ENCODE measurements at places on chromosomes 3 and 15.

DNA sequence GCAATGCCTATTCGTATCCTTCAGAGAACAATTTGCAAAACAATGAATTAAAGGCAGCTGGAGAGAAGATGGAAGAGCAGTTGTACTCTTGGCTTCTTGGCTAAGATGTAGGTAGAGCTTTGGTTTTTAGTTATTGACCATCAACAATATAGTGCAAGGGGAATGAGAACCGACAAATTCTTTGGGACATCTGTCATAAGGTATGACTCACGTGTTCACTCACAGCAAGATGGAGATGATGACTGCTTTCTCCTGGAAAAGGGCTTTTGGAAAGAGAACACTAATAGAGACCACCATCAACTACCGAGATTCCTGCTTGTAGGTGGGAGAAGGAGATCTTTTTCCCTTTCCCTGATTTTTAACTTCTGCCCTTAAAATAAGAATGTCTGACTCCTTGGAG, 234.9 kb downstream of the NTRK3 start:
- no peak for DNase-seq

DNA sequence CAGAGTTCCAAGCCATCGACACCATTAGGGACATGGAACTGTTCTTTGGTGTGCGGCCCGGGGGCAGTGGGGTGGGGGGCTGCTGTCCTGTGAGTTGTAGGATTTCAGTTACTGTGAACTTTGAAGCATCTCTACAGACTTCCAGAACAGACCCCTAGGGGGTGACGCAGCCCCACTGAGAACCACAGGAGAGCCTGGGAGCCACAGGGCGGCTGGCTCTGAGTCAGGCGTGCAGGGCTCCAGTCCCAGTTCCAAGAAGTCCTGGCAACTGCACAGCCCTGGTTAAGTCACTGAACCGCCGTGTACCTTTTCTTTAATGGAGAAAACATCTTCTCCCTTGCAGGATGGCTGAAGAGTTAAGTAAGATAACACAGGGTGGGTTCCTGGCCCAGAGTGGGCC, 23.5 kb upstream of the LRTM1 start:
- DNase-seq = peak; percentile 72

GRCh38 chr3:122387709-122388108, 3.7 kb downstream of the FAM162A start:
- DNase-seq = no peak

GRCh38 chr3:37163262-37164015, 10.9 kb downstream of the LRRFIP2 start:
- peak; percentile 12 for DNase-seq

GRCh38 chr15:63458026-63458425, 46.4 kb upstream of the USP3 start:
- DNase-seq = no peak

DNA sequence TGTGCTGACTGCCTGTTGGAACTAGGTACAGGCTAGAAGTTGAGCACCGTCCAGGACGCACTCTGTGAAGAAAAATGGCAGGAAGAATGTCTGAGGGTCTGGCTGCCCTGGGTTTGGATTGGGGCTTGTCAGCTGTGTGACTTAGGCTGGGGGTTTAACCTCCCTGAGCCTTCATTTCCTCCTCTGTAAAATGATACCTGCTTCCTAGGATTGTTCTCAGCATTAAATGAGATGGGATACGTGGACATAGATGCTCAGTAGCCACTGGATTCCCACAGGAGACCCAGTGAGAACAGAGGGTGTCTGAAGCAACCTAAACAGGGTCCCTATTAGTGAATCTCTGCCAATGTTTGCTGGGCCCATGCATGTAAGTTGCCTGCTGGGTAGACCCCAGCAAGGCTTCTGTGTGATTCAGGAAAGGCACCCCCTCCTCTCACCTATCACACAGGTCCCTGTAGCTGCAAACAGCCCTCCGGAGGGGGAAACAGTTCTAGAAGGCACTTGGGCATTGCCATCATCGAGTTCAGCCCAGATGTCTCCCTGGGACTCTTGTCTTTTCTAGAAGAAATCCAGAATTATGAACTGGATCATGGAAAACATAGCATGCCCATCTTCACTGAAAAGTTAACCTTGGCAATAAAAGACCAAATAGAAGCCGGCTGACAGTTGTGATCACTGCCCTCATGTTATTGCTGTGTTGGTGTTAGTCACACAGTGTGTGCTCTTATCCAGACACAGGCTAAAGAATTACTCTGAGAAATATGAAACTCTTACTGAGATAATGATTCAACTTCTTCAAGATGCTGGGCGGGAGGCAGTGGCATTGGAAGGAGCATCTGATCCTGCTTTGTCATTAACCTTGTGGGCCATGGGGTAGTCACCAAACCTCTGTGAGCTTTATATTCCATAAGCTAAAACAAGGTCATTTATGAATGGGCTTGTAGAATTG, 64.5 kb downstream of the SMAD6 start:
- DNase-seq = no peak

GRCh38 chr15:34994925-34995324, 6.8 kb upstream of the ZNF770 start:
- DNase-seq = no peak

- no peak for DNase-seq
Measured at GRCh38 chr15:69763831-69764230, 311.2 kb downstream of the RPLP1 start.

DNA sequence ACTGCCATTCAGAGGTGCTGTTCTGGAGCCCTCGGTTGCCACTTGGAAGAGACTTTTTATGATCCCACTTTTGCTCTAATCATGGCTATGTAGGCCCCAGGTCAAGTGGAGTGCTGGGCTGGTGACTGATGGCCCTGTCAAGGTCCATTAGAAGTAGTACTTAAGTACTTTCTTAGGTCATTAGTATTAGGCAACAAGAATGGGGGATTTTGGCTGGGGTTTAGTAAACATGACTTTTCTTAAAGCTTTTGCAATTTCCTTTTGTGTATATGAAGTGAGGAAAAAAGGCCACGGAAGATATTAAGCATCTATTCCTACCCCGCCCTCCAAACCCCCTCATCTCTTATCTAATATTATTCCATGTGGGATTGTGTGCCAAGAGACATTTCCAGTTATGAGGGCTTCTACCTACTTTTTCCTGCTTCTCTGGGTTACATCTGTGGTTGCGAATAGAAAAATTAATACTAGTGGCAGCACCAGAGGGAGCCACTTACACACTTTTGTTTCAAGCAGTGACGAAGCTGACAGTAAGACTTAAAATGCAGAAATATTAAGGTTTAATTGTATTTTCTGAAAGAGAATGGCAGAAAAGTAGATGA, 13.9 kb downstream of the NLGN1 start:
- peak; percentile 23 for DNase-seq

- DNase-seq = no peak
Measured at GRCh38 chr3:62793946-62794345, 81.3 kb downstream of the CADPS start.

DNA sequence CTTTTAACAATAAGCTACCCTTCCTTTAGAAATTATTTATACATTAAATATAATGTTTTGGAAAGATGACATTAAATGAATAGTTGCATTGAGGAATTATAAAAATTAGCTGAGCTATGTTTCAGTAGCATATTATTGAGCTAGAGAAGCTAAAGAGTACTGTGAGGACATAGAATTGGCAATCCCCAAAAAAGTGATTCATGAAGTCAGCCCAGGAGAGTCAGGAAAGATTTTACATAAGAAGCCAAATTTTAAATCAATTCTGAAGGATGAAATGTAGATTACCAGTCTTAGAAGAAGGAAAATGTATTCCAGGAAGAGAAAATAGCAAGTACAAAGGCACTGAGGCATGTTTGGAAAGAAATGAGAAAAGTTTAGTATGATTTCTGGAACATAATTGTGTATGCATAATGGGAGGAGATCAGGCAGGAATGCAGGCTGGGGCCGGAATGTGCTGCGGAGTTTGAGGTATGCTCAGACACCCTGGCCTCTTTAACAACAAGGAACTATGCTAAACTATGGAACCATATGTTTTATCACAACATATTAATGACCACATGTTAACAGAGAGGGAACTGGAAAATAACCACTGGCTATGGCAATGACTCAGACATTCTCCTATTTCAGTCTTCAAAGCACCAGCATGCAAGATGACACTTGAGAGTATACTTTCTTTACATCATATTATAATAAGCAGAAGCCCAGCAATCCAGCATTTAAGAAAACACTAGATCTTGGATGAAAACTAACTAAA, 103.3 kb upstream of the COL8A1 start:
- no peak for DNase-seq

DNA sequence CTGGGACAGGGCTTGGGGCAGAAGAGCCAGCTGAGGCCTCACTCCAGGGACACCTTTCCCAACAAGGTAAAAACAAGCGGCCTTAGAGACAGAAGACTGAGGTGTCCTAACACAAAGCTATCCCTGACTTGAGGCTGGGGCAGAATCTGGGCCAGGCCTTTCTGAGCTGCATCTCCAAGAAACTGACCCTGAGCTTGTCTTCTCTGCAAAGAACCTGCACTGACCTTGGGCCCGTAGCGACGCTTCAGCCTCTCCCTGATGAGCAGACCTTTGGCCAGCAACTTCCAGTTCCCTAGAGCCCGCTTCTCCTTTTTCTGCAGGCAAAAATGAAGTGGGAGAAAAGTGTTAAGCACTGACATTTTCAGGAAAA, 22.2 kb downstream of the TMEM43 start:
- no peak for DNase-seq

DNA sequence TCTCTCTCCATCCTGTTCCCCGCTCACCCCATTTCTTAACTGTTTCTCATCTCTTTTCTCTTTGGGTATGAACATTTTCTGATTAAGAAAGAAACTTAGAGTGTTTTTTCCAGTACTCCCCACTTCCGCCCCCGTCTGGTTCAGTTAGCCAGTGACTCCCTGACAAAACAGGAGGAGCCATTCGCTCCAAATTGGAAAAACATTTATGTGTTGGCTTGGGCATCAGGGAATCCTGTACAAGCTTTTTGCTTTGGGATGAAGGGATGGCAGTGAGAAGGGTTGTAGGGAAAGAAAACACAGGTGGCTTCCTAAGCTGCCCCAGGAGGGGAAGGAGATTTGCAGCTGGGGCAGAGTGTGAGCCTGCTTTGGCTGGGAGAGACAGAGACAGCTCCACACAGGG, 47.0 kb downstream of the BOC start:
- no peak for DNase-seq

DNA sequence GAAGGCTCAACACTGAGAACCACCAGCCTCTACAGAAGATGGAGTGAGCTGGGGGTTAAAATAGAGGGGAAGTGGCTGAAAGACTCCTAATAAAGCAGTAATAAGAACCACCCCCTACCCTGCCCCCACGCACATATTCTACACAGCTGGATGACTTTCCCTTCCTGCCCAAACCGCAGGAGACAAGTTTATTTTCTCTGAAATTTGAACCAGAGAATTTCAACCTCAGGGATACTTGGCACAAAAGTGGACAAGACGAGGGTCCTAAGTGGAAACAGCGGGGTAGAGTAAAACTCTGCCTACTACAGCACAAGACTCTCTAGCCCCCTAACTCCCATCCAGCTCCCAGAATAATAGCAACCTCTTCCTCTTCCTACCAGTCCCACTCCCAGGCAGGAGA, 28.4 kb downstream of the USF3 start:
- no peak for DNase-seq

DNA sequence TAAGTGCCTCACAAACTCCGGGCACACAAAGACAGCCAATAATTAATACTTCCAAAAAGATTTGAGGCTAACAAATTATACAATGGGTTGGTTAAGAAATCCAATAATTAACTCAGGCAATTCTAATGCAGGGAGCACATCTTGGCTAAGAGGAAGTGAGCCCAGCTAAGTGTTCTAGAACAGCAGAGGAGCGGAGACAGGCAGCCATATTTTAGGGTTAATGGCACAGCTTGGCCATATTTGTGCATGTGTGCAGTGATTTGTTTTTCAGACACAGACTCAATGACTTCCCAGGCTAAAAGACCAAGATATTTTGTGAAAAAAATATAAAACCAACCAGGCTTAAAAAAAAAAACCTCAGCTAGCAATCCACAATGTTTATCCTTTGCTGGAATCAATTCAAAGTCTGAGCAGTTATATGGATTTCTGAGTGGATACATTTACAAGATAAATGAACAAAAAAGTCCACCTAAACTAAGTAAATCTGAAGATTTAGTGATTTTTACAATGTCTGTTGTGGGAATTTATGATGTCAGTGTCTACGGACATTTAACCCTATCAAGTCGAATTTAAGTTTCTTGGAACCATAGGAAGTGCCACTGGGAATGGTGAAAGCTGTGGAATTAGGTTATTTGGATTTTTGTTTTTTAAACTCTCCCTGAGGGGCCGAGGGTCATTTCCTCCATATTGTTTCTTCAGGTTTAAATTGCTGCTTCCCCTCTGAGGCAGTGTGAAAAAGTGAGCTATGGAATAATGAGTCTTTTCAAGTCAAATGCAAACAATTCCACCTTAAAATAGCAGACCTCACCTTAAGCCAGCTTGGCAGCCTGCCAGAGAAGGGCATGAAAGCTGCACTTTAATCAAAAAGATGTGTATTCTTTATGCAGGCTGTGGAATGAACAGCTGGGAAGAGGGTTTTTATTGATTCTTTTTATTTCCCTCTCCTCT, 413.7 kb upstream of the TBL1XR1 start:
- DNase-seq = no peak

DNA sequence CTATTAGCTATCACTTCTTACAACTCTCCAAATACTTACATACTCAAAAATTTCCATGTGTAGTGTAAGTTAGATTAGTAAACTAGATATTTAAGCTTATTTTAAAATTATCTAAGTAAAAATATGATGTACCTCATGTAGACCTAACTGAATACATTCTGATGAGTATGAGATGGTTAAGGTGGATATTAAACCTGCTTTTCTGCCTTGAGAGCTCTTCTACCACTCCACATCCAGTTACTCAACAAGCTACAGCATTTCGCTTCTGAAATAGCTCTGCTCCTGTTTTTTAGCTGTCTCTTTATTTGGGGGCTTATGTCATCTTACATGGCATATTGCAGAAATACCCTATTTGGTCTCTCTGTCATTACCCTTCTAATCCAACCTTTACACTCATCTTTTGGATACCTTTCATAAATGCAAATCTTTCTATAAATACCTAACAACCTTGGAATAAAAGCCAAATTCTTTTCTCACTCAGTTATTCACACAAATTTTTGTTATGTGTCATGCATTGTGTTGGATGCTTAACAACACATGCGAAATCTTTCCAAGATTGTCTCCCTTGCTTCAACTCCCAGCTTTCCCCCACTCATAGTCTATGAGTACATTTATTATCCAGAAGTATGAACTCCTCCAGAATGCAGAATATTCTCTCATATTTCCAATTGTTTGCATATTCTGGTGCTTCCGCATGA, 92.0 kb downstream of the ALCAM start:
- no peak for DNase-seq
